Coronary artery (tissue), 2 donors: ENCODE measurements at places on chromosomes 7 and 10.

DNA sequence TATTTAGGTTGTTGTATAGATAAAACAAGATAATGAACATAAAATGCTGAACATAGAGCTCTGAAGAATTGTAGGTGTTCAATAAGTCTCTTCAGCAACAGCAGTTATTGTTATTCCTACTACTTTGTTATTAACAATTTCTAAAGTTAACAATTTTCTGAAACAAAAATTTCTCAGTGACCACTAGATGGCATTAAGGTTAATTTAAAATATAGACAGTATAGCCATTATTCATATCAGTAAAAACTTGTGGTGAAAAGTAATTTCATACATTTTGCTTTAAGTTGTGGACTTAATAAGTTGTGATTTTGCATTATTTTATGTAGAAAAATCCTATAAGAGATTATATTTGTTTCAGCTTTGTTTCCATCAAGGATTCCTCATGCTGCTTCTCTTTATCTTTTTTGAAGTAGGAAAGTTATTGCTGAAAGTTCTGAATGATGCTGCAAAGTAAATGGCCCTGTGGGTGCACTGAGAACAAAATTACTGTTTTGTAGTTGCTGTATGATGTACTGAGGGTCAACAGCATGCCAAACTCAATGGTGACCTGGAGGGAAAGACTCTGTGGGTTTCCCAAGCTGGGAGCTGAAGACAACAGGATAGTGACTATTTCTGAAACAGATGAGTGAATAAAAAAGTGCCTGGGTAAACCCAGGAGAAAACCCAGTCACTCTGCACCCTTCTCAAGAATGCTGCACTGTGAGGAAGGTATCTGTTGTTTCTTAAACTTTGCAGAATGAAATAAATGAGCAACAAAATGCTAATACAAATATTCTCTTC, 253.6 kb downstream of the KIF20B start:
- DNase-seq: no peak

GRCh38 chr7:43649755-43650274, 66.9 kb downstream of the STK17A start:
- DNase-seq: no peak

DNA sequence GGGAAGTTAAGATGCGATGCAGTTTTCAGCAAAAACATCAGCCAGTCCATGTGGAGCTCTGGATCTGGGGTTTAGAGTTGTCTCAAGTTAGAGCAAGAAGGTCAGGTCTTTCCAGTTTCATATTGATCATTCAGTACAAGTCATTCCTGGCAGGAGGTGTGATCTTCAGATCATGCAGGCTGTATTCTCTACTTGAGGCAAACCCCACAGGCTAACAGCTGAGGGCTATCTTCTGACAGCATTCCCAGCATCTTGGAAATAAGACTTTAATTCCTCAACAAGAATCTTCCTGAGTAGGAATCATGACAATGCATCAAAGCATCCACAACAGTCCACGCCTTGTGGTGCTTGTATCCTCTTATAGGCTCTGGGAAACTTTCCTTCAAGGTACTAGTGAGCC, 94.9 kb upstream of the ZNF438 start:
- DNase-seq: no peak

DNA sequence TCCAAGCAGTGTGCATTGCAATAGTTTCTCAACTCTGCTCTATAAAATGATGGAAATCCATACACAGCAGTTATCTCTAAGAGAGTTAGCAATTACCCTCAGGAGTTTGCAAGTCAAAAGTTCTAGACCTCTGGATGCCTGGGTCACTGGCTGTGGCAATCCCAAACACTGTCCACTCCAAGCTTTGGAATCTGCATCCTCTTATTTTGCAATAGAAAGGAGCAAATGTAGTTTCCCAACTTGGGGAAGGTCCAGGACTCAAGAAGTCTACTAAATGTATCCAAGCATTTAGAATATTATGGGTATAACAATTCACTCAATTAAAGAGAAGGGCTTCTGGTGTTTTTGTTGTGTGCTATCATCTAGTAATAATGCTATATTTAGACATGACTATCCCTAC, 131.3 kb upstream of the NRP1 start:
- no peak for DNase-seq

DNA sequence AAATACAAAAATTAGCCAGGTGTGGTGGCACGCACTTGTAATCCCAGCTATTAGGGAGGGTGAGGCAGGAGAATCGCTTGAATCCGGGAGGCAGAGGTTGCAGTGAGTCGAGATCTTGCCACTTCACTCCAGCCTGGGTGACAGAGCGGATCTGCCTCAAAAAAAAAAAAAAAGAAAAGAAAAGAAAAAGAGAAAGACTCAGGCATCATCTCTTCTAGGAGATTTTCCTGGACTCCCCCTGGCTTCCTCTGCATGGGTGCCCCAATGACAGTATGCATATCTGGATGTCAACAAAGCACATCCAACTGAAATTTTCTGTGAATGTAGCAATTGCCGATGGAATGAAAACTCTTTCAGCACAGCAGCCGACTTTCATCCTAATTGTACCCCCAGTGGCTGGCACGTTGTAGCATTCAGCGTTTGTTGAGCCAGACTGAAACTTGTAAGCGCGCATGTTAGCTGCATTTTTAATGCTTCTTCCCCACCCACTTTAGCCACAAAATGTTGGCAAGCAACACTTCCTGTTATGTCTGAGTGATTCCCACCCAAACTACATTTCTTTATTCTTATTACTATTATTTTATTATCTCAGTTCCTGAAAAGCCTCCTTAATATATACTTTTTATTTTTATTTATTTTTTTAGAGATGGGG, 70.2 kb downstream of the PRTFDC1 start:
- no peak for DNase-seq

- DNase-seq: peak; percentile 77
These were observed 570 bp upstream of the PRTFDC1 start for GRCh38 chr10:24952707-24953645.

DNA sequence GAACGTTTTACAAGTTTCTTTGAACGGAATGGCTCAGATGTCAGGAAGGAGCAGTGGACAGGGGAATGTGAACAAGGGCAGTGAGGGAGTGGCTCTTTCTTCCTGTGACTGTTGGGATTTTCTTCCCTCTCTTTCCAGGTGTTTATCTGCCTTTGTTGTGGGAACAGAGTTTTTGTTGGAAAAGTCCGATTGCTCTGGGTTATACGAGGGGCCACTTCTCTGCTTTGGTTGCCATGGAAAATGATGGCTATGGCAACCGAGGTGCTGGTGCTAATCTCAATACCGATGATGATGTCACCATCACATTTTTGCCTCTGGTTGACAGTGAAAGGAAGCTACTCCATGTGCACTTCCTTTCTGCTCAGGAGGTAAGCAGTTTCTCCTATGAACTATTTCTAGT, 41.4 kb downstream of the ZRANB1 start:
- DNase-seq: no peak

DNA sequence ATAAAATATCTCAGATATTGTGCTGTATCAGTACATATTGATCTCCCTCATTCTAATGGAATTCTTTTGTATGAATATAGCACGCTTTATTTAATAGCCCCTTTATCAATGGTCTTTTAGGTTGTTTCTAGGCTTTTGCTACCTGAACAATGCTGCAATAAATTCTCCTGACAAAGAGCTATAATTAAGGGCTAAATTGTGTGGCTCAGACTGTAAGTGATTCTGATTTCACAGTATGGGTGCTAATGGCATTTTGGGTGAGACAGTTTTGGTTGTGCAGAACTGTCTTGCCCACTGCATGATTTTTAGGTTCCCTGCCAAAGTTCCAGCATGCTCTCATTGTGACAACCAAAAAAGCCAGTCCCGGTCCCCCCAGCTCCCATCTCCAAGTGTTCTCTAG, 363.2 kb downstream of the REEP3 start:
- DNase-seq: no peak

- no peak for DNase-seq
These were observed 15.9 kb downstream of the CUL2 start for GRCh38 chr10:35074266-35074665.

GRCh38 chr7:81162771-81163525, 244.1 kb upstream of the SEMA3C start:
- DNase-seq: no peak

- DNase-seq: no peak
These were observed 791 bp downstream of the MYL7 start for GRCh38 chr7:44140341-44140740.

DNA sequence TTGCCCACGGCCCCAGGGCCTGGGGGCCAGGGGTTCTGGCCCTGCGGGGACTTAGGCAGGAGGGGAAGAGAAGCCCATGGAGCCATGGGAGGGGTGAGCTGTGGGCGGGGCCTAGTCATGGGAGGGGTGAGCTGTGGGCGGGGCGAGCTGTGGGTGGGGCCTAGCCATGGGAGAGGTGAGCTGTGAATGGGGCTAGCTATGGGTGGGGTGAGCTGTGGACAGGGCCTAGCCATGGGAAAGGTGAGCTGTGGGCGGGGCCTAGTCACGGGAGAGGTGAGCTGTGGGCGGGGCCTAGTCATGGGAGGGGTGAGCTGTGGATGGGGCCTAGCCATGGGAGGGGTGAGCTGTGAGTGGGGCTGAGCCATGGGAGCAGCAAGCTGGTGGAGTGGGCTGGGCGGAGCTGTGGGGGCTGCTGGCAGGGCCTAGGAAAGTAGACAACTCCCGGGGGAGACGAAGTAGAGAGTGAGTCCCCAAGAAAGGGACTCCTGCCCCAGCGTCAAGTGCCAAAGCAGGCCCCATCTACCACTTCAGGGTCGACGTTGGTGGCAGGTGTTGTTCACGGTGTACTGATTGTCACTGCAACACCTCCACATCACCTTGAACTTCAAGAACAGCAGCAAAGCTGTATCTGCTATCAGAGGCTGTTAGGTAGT, 19.2 kb upstream of the TTYH3 start:
- no peak for DNase-seq

DNA sequence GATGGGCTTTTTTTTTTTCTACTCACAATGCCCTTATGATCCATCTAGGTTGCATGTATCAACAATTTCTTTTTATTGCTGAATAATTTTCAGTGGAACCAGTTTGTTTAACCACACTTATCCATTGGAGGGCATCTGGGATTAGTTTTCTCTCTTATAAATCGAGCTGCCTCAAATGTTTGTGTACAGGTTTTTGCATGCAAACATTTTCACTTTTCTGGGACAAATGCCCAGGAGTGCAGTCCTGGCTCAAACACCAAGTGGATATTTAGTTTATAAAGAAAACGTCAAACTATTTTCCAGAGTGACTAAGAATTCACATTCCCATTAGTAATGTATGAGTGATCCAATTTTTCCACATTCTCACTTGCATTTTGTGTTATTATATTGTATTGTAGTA, 313.4 kb downstream of the CXCL12 start:
- DNase-seq: no peak

- peak; percentile 96 for DNase-seq
These were observed 106.7 kb downstream of the TNS3 start for GRCh38 chr7:47474937-47475879.

- no peak for DNase-seq
These were observed 19.3 kb downstream of the CACNB2 start for GRCh38 chr10:18159557-18159956.

DNA sequence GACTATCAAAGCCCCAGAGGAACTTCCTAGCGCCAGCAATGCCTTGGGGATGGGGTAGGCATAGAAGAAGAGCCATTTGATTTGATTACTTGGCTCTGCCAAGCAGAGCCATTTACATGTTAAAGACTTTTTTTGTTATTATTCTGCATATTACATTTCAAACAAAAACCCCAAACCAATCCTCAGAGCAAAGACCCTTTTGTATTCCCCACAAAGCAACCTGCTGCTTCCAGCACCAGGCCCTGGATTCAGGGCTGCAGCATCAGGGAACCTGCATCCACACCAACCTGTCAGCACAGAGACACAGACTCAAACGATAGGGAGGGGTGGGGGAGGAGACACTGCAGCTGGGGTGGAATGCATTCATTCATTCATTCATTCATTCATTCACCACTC, 73.2 kb downstream of the GRID1 start:
- DNase-seq: peak; percentile 5

DNA sequence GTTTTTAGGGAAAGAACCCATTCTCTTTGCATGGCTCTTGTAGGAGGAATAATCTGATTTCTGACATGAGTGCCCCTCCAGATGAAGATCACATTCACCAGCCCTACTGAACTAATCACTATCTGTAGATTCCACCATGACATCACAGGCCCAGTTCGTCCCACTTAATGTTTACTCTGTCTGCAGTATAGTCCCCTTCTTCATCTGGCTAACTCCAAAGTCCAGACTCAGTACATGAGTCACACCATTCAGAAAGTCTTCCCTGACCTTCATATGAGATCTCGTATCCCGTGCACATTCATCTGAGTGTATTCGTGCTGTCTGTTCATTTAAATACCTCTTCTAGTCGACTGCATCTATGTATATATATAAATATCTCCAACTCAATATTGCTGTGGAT, 366.5 kb upstream of the AKR1E2 start:
- no peak for DNase-seq

DNA sequence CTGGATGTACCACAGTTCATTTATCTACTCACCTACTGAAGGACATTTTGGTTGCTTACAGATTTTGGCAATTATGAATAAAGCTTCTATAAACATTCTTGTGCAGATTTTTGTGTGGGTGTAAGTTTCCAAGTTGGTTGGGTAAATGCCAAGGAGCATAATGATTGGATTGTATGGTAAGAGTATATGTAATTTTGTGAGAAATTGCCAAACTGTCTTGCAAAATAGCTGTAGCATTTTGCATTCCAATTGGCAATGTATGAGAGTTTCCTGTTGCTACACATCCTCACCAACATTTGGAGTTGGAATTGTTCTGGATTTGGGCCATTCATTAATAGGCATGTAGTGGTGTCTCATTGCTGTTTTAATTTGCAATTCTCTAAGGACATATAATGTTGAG, 33.9 kb upstream of the HYAL4 start:
- DNase-seq: no peak

DNA sequence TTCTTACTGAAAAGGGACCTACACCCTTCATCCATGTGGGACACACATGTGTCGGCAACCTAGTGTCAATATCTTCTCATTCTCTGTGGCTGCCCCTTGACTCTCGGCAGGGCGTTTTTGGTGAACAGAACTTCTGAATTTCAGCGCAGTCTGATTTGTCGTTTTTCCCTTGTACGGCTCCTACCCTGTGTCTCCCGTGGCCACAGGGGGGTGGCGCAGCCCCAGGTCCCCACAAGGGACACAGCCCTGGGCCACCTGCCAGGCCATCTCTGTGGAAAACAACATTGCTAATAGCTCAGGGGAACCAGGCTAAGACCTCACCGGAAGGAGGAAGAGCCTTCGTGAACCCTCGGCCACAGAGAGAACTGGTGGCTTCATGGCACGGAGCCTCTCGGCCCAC, 53.1 kb upstream of the NKX6-2 start:
- peak; percentile 41 for DNase-seq

DNA sequence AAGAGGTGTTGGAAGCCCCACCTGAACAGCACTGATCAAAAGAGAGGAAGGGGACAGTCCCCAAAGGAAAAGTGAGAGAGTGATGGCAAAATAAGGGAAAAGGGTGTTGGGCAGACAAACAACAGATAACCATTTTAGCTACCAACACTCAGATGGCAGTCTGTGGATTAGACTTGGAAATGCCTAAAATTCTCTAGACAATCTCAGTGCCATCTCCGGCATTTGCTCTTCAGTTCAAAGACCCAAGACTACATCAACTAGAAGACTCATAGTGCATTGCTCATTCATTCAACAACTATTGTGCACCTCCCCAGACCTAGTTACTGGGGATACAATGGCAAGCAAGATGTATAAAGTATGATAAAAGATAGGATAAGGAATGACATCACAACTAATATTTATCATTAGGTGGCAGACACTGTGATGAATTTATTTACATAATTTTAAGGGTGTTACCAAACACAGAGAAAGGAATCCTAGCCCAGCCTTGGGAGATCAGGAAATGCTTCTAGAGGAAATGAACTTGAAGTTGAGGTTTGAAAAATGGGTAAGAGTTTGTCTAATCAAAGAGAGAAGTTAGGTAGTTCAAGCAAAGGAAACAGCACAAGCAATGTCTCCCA, 109.3 kb upstream of the ARID5B start:
- no peak for DNase-seq
